ENCODE measurements at places on chromosomes 6 and 20.

- DNase-seq, result no peak
Observed at GRCh38 chr6:68677058-68677457, 42.0 kb downstream of the ADGRB3 start.

DNA sequence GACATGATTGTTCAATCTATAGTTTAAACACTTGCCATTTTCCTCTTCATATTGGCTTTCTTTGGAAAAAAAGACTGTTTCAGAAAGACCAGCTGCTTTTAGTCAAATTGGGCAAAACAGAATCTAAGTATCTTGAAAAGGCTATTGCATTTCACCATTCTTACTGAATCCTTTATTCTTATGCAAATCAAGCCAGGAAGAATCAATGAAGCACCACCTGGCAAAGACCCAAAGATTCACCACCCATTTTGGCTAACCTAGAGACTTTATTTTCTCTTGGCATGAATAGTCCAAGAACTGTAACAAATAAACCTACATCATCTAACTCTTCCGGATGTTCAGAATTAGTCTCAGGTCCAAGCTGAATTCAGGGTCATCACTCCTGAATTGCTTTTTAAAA, 71.3 kb upstream of the EYA4 start:
- no peak for DNase-seq

- no peak for DNase-seq
Observed at GRCh38 chr6:37127961-37128862, 41.7 kb upstream of the PIM1 start.

- no peak for DNase-seq
Observed at GRCh38 chr6:95240514-95240913, 336.8 kb upstream of the MANEA start.

DNA sequence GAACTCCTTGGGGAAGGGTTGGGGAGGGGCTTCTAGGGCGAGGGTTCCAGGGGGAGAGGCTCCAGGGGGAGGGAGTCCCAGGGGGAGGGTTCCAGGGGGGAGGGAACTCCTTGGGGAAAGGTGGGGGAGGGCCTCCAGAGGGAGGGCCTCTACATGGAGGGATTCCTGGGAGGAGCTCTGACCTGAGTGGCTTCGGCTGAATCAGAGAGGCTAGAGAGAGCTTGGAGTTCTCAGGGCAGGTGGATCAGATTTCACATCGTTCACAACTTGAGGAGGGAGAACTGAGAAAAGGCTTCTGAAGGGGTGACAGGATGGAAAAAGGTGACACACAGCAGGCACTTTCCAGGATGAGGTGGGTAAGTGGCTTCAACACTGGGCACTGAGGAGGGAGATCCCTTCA, 49.1 kb downstream of the DAAM2 start:
- no peak for DNase-seq

DNA sequence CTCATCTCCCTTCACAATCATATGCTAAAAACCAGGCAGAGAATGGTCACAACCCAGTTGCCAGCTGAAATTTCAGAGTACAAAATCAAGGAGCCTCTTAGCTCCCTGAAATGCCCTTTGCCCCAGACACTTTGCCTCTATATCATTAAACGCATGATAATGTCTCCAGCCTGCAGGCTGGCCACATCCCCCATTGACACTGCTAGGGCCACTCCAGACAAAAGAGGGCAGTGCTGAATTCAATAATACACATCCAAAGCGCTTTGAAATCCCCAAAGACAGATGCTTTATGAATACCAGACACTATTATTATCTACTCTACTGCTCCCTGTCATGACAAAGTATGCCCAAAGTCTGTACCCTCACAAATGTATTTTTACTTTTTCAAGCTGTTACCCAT, 348.3 kb upstream of the POU3F2 start:
- DNase-seq, result no peak

DNA sequence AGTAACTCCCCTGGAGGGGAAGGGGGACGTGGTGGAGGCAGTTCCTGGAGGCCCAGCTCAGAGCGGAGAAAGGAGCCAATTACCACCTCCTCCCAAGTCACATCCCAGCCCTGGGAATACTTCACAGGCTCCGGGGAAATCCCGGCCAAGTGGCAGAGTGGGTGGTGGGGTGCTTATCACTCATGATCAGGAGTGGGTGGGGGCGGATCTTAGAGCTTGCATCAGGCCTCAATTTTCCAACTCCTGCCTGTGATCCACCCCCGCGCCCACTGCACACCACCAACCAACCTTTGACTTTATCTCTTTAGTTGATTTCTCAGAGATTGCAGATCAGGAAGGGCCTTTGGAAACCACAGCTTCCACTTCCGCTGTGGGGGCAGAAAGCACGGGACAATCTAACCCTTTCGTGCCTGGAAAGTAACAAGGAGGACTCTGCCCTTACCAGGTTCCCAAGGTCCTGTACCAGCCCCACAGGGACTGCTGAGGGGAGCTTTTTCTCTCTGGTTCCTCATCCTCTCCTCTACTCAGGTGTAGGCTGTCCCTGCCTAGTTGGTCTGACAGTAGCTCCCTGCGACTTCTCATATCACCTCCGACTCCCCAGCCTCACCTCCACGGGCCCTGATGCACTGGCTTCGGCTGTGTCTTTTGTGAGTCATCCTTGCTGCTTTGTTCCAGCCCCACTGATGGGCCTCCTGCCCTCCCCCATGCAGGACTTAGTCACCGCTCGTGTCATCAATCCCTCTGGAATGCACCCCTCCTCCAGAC, 24.9 kb upstream of the IER3 start:
- peak; percentile 35 for DNase-seq

GRCh38 chr6:80886475-80886874, 780.0 kb downstream of the BCKDHB start:
- no peak for DNase-seq

DNA sequence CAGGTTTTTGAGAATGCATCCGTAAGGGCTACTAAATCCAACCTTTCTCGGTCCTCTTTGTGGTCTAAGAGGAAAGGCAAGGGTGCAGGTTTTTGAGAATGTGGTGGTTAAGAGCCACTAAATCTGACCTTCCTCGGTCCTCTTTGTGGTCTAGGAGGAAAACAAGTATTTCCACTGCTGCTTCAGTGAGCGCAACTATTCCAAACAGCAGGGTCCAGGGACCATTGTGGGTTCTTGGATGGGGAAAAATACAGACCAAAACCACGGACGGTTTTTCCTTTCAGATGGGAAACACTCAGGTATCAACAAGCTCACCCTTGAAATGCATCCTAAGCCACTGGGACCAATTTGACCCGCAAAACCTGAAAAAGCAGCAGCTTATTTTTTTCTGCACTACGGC, 21.9 kb downstream of the BTBD9 start:
- DNase-seq, result no peak

GRCh38 chr20:30484749-30485070, 772.8 kb upstream of the DEFB115 start:
- peak; percentile 3 for DNase-seq

DNA sequence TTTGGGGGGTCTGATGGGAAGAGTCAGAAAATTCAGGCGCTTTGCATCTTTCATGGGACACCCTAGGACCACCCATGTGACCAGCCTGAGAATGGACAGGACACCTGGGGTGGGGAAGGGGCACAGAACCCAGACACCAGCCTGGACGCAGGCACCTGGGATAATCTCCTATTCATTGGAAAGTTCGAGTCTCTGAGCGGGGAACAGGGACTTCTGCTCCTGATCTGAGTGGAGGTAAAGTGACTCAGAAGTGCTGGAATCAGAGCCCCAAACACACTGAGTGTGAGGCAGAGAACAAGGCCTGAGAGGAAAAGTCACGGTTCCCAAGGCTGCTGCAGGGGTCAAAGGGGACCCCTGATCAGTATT, 1.4 kb downstream of the HLA-B start:
- no peak for DNase-seq

DNA sequence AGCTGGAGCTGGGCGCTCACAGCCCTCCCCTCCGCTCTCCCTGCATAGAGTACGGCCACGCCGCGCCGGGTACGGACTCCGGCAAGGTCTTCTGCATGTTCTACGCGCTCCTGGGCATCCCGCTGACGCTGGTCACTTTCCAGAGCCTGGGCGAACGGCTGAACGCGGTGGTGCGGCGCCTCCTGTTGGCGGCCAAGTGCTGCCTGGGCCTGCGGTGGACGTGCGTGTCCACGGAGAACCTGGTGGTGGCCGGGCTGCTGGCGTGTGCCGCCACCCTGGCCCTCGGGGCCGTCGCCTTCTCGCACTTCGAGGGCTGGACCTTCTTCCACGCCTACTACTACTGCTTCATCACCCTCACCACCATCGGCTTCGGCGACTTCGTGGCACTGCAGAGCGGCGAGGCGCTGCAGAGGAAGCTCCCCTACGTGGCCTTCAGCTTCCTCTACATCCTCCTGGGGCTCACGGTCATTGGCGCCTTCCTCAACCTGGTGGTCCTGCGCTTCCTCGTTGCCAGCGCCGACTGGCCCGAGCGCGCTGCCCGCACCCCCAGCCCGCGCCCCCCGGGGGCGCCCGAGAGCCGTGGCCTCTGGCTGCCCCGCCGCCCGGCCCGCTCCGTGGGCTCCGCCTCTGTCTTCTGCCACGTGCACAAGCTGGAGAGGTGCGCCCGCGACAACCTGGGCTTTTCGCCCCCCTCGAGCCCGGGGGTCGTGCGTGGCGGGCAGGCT, 4.6 kb downstream of the KCNK15 start:
- no peak for DNase-seq

- DNase-seq, result no peak
Observed at GRCh38 chr6:100673641-100674040, 207.5 kb downstream of the ASCC3 start.

DNA sequence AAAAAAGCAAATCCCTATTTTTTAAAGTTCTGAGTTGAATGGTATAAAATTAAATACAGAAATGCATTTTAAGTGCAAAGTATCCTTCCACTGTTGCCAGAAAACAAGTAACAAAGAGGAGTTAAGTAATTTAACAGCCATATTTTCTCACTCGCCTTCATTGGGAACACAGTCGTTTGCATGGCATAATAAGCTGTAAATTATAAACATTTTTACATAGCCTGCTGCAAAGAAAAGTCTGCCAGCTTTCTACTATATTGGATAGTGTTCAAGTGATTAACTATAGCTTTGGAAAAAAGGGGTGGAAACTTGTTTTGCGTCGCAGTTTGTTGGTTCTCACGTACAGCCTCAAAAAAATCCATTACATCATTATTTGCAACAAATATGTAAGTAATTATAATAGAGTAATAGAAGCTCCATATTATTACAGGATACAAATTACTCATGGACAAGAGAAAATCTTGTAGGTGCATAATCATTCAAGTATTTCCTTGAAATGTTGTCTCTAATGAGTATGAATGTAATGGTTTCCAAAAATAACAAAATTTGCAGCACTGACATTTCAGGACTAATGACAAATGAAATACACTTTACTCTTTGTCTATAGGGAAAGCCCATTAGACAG, 139.3 kb downstream of the PDSS2 start:
- no peak for DNase-seq

DNA sequence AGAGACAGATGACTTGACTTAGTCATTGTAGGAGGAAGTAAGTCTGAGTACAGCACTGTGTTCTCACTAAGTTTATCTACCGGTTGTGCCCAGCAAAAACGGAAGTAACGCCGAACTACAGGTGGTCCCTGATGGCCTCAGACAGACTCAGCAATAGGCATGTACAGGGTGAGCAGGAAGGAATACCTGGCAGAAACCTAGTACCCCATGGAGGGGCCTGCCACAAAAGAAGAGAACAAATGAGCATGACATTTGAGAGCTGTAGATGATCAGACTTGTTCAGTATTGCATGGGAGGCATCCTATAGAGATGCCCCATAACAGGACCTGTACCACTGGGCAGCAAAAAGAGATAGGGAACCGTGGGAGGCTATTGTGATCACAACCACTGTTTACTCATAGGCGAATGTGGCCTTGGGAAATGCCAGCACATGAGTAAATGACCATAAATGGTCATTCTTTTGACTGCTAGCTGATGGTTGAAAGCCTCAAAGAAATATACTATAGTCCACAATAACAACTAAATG, 106.4 kb upstream of the TAB2 start:
- DNase-seq, result peak; percentile 47

DNA sequence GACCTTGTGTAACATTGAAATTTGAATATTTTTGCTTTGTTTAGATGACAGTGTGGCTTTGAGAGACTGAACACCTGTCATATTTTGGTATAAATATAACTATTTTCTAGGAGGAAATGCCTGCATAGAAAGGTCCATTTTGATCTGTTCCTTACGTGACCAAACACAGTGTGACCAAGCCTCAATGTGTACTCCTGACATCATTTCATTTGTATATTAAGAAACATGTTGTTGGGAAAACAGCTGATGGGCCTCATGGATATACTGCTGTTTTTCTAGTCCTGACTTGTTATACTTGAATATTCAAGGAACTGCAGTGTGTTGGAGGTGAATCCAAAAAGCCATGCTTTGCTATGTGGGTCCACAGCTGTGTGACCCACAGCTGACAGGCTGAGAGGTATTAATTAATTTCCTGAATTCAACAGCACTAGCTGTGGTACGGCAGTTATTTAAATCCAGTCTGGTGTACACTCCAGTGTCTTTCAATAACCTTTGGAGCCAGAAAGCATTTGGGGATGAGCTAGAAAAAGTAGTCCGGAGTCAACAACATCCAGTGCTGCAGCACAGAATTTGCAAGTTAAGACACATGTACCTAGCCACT, 18.9 kb downstream of the NCOA7 start:
- no peak for DNase-seq

GRCh38 chr6:43506667-43507471, 3.3 kb downstream of the LRRC73 start:
- peak; percentile 86 for DNase-seq

DNA sequence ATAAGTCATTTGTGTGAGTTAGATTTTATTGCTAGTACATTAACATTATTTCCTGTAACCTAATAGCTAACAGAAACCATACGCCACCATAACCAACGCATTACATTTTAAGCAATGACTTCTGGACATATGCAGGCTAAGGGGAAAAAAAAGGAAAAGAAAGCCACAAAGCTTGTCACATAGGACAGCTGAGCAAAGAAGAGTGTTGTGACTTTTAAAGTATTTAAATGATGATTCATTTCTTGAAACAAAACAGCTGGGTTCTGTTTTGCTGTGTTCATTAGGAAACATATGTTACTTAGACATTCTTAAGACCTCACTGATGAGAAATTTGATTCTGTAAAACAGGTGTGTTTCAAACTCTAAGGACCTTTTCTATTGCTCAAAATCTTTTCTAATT, 171.4 kb downstream of the COL9A1 start:
- DNase-seq, result peak; percentile 43

DNA sequence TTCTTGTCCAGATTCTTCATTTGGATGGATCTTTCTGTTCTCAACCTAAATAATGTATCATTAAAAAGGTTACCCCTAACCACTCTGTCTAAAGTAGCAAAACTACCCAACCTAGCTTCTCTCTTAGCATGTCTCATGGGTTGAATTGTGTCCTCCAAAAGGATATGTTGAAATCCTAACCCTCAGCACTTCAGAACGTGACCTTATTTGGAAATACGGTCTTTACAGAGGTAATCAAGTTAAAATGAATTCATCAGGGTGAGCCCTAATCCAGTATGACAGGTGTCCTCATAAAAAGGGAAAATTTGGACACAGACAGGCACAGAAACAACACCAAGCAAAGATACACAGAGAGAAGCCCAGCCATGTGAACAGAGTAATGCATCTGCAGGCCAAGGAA, 6.1 kb upstream of the FRK start:
- no peak for DNase-seq

GRCh38 chr6:11007715-11008608, 36.1 kb downstream of the ELOVL2 start:
- no peak for DNase-seq

GRCh38 chr6:40543776-40544175, 43.4 kb downstream of the LRFN2 start:
- DNase-seq, result no peak
